Upper lobe of right lung (tissue), 1 donor: ENCODE measurements at places on chromosomes 13 and 19. TPM values are rescaled to one million over a fixed set of nuclear protein-coding genes. Genes with fewer than 3 reads are reported as not detected.

CC2D1A gene
- 28.9 TPM for total RNA-seq

SIGLEC8 gene
- total RNA-seq, result 2.1 TPM

CNFN gene
- 0.87 TPM for total RNA-seq

RXFP2 gene
- not detected for total RNA-seq

DNA sequence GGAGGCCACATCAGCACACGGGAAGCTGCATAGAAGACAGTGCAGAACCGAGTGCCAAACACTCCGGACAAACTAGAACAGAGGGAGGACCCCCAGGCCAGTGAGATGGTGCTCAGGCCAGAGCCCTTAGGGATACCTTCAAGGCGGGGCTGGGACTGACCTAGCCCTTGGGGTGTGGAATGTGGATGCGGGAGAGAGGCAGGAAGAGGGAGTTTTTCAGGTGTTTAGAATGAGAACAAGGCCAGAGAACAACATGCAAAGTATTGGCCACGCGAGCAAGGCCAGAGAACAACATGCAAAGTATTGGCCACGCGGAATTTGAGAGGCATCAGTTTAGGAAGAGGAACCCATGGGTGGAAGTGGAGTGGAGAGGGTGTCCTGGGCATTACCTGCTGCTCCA, 65.1 kb upstream of the ATP12A start:
- no peak overlapping the region for H3K4me3 ChIP-seq
- H3K4me1 ChIP-seq, result no peaks in the 10 kb centered on the region
- no peak for DNase-seq

DNA sequence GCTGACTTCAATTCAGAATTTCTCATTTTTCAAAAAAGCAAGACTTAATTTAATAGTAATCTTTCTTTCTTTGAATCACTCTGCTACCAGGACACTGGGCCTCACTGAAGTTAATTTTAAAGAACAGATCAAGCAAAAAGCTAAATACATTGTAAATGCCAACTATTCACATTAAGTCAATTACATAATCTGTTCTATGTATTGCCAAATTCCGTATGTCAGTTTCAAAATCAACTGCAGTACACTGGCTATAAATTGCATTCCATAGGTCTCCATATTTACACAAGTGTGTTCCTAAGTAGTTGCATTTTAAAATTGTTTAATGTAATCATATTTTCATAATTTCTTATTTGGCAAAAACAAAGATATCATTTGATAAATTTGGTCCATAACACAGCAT, 10.1 kb downstream of the FOXO1 start:
- H3K27me3 ChIP-seq, result no peaks in the 10 kb centered on the region
- no peaks in the 10 kb centered on the region for H3K36me3 ChIP-seq
- no peak for DNase-seq

GRCh38 chr13:75514080-75514995, 23.3 kb downstream of the COMMD6 start:
- no peak overlapping the region for H3K27ac ChIP-seq
- no peaks in the 10 kb centered on the region for H3K36me3 ChIP-seq
- DNase-seq, result no peak
